ENCODE measurements at places on chromosomes 6 and 20.

DNA sequence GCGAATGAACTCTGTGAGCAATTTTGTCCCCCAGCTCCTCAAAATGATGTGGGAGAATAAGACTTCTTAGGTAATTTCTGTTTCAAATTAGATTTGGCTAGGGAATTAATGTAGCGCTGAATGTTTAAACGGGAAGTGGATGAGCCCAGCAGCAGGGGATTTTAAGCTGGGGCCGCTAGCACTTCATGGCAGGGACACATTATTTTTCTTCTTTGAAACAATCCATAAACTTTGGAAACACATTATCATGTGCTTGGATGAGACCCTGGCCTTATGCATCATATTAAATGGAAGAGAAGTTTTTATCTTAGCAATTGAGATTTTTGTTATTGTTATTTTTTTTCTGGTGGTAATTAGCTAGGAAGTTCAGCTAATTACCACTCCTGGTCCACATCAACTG is 74.2 kb upstream of the FUCA2 start:
- no peak for DNase-seq

- DNase-seq, result no peak
These were observed 27.2 kb downstream of the SLC16A10 start for GRCh38 chr6:111114482-111114881.

DNA sequence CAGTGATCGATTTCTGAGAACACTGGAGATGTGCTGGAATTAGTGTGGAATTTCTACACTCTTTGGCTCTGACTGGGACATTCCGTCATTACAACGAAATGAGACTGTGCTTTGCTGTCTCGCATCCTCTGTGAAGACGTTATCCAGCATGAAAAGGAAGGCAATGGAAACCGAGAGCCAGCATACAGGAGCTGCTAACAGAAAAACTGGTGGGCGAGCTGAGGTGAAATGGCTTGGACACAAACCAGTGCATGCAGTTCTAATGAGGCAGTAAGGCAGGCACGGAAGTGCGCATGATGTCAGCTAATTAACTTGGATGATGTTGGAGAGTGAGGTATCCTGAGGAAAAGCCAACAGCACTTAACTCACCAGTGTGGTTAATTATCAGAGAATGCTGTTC is 202.8 kb upstream of the AGPAT4 start:
- DNase-seq, result no peak

DNA sequence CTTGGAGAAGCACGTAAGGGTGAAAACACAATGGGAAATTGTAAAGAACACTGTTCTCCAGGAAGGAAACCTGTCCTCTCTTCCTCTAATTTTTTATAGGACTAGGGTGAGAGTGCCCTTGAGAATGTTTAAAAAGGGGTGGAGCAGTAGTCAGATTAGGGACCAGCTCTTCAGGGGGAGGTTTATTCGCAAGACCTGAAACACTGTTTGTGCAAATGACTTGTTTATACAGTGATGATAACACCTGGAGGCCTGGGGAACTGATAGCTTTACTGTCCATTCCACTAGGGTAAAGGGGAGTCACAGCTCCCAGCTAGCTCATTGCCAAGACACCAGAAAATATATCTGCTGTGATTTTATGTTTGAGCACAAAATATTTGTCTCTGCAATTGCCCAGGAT is 8.1 kb upstream of the FUT9 start:
- no peak for DNase-seq

DNA sequence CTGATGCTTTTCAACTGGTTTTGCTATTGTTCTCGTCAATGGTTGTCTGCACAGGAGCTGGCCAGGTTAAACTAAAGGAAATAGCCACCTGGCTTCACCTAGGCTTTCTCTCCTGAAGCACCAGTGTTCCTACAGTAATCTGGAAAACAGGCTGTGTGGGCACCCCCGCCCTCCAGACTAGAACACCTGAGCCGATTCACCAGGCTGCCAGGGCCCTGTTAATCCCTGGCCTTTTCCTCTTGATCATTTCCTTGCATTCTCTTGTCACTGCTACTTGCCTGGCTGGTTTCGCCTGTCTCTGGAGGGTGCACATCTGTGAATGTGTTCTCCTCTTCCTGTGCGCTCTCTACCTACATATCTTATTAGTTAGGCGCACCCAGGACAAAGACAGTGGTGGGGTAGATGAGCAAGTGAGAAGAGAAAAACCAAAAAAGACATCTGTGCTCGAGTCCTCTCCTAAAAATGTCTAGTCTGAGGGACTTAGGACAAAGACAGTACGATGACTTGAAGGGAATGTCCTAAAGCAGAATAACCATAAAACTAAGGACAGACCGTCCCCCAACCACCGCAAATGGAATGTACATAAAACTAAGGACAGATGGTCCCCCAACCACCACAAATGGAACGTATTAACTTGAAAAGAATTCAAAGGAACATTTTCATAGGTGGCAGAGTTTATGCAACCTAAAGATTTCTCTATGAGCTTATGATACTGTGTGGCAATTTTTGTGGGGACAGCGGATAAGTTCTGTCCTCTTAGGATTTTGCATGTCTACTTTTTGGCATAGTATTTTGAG is 45.9 kb upstream of the EMILIN3 start:
- no peak for DNase-seq

GRCh38 chr6:118815495-118815894 is 78.5 kb upstream of the ASF1A start:
- no peak for DNase-seq

DNA sequence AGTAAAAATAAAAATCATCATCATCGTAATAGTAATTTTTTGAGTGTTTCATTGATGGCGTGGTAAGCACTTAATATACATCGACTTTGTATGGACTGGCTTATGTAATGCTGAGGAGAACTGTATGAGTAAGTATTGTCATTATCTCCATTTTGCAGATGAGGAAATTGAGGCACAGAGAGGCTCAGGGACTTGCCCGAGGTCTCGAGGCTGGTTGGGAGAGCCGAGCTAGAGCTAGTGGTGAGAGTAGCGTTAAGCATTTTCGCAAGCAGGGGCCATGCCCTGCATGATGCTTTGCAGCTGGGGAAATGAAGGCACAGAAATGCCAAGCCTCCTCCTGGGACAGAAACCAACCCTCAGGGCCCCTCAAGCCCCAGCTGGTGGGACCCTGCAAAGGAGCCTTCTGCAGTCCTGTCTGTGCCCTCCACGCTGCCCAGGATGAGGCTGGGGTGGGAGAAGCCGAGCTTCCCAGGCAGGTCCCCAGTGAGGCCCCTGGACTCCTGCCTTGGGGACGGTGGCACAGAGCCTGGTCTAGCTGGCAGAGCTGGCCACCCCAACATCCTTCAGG is 31.1 kb upstream of the STX16 start:
- no peak for DNase-seq

Data from stimulated activated CD8-positive, alpha-beta memory T cell treated with anti-CD3 and anti-CD28 coated beads, Interleukin-15, amount 100 ng/mL, for 24 hours (primary cell).